Umbilical cord (tissue), 2 donors: ENCODE measurements at places on chromosomes 7 and 10. TPM values are rescaled to one million over a fixed set of nuclear protein-coding genes. Genes with fewer than 3 reads are reported as not detected.

- DNase-seq = no peak
Observed at GRCh38 chr7:129865093-129865924, 87.5 kb downstream of the UBE2H start.

Gene ATOH7
- total RNA-seq = not detected

DNA sequence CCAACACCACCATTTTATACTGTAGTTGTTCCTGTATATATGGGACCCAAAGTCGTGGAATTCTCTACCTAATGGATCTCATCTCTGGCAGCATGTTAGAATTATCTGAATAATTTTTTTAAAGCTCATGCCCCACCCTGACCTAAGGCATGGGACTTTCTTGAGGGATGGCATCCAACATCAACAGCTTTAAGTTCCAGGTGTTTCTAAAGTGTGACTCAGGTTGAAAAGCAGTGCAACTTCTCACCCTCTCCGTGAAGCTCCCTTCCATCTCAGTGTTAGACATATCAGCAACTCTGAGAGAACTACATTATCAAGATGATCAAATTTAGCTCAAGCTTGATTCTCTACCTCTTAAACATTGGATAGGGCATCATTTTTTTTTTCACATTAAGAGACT is 18.1 kb upstream of the RAB18 start:
- DNase-seq = no peak

Gene IDI2
- 1.9 TPM for total RNA-seq

GRCh38 chr7:16975712-16976111 is 93.9 kb upstream of the AGR3 start:
- no peak for DNase-seq

Gene SYNPO2L
- 1.9 TPM for total RNA-seq

Gene PPP1R17
- 0.96 TPM for total RNA-seq

DNA sequence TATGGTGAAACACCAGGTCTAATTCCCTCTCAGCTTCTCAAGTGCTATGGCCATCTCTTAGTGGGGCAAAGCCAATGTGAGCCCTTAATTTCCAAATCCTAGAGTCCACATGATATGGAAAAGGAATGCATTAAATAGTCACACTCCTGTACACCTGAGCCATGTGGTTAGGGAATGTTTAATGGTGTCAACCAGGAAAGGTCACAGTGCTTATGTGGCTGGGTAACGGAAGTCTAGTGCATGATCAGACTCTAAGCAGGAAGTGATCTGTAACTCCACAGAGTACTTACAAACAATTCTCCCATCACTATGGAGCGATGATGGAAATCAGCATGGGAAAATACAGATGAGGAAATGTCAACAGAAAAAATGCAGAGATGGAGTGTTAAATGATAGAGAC is 148.8 kb downstream of the MAGI2 start:
- DNase-seq = no peak
